Esophagus mucosa (tissue), 1 donor: ENCODE measurements at places on chromosomes 3 and 15.

GRCh38 chr15:34119291-34119690, 17.4 kb downstream of the PGBD4 start:
- no peak for ATAC-seq

DNA sequence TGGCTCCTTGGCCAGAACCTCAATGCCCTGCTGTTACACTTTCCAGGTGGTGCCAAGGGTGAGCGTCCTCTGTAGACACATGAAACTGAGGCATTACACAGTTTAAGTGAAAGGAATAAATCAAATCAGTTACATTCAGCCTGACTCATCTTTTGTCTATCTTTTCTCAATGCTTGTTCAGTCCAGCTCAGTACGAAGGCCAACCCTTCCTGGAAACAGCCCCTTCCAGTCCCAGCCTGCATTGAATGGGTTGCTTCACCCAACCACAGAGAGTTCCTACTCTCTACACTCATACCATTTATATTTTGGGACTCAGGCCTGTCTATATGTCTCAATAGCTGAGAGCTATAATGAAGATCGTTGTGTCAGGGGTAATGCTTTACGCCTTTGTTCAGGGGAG, 363.6 kb downstream of the RORA start:
- ATAC-seq: peak; percentile 98

DNA sequence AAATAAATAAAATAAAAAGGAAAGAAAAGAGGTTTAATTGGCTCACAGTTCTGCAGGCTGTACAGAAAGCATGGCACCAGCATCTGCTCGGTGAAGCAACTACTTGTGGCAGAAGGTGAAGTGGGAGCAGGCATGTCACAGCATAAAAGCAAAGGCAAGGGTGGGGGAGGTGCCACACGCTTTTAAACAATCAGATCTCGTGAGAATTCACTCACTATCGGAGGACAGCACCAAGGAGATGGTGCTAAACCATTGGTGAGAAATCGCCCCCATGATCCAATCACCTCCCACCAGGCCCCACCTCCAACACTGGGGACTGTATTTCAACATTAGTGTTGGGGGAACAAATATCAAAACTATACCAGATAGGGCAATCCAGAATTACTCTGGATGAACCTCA, 15.3 kb downstream of the SCG3 start:
- ATAC-seq: no peak

- no peak for ATAC-seq
Measured at GRCh38 chr3:124829178-124829818, 57.9 kb downstream of the ITGB5 start.

- peak; percentile 45 for ATAC-seq
Measured at GRCh38 chr3:15284121-15284889, 48.1 kb downstream of the SH3BP5 start.

DNA sequence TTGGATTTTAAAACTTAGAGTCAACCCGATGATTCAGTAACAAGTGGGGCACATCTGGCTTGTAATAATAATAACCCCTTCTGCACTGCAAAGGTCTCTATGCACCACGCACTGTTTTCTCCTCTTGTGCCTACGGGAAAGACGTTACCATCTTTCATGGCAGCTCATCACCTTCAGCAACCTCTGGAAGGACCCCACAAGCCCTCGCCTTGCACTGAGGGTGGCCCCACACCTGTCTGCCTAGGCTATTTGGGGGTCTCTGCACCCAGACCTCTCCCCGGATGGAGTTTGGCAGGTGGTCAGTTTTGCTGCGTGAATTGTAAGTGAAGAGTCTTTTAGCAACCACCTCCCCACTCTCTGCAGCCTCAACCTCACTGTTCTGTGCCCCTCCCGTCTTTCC, 138.6 kb upstream of the MEF2A start:
- ATAC-seq: no peak

DNA sequence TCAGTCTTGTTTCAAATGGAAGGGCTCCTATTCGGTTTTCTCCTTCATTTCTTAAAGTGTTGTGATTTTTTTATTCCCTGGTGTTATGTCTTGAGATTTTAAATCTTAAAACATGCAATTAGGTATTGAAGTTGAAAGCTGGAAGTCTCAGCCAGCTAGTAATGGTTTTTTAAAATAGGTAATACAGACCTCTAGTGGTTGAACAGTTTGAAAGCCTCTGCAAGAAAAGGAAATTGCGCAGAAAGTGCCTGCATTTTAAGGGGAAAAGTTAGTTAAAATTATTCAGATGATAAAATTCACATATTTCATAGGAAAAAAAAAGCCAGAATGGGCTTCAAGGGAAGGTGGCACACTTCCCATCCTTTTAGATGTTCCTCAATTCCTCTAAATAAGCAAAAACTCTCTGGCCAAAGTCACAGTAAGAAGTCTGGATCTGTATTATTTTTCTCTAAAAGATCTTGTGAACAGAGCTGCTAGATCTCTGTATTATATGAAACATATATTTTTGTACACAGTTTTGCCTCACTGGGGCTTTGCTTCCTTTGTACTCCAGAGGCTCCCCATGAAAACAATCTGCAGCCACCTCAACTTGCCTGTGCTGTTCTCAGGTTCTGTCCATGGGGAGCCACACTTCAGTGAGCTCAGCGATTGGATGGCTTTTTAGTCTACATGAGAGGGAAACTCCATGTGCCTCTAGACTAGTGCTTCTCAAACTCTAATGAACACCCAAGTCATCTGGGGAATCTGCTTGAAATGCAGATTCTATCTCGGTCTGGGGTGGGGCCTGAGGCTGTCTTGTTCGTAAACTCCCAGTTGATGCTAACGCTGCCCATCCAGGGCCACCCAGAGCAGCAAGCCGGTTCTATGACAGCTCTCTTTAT, 21.5 kb downstream of the AGTR1 start:
- no peak for ATAC-seq

GRCh38 chr3:98855806-98856400, 45.6 kb downstream of the DCBLD2 start:
- ATAC-seq: peak; percentile 72

DNA sequence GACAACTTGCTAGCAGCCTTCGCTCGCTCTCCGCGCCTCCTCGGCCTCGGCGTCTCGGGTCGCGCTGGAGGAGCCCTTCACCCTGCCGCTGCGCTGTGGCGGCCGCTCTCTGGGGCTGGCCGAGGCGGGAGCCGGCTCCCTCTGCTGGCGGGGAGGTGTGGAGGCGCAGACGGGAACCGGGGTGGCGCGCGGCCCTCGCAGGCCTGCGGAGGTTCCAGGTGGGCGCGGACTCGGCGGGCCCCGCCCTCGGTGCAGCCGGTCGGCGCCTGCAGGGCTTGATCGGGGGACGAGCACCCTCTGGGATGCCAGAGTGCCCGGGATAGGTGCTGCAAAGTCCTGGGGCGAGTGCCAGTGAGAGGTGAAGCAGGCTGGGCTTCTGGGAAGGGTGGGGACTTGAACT, 989.9 kb downstream of the ROBO2 start:
- ATAC-seq: no peak

GRCh38 chr3:129688271-129688895, 81.9 kb upstream of the PLXND1 start:
- no peak for ATAC-seq

- peak; percentile 58 for ATAC-seq
Measured at GRCh38 chr15:42077689-42078088, 16.7 kb downstream of the PLA2G4D start.

DNA sequence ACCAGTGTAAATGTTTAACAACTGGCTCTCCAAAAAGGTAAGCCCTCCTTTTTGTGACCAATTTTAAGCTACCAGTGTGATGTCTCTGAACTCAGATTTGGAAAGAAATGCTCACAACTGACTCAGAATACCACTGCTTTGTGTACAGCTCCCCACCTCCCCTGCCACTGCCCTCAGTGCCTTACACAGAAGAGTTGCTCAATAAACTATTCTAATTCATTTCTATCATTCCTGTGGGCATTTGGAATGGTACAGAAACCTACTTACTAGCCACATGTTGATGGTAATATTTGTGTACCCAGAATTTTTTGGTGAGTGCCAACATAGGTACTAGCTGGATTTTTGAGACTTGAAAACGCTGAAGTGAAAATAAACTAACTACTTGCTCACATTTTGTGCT, 16.0 kb downstream of the LRRN1 start:
- no peak for ATAC-seq

- no peak for ATAC-seq
Measured at GRCh38 chr3:128684986-128685726, 34.5 kb upstream of the RPN1 start.

GRCh38 chr3:179902061-179902460, 134.7 kb downstream of the PEX5L start:
- ATAC-seq: no peak

- ATAC-seq: peak; percentile 59
Measured at GRCh38 chr3:78497767-78498166, 1270.0 kb downstream of the ROBO1 start.

DNA sequence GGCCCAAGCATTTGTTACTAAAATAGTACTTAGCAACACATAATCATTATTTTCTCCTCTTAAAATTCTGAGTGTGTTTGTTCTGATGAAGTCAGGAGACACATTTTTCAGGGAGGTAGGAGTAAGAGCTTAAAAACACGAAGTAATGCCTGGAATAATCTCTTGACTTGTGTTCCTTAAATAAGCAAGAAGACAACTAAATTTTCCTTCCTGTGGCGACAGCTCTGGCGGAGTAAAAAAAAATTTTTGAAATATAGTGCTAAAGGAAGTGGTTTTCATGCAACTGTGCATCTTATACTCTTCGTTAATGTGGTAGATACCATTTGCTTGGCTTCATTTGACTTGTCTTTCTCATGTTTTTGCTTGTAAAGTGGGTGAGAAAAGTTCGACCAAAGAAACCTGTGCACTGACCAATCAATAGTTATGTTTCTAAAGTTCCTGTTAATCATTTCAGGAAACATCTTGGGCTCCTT, 11.1 kb upstream of the MBNL1 start:
- no peak for ATAC-seq

GRCh38 chr3:64152086-64152485, 73.2 kb downstream of the PRICKLE2 start:
- ATAC-seq: peak; percentile 74

DNA sequence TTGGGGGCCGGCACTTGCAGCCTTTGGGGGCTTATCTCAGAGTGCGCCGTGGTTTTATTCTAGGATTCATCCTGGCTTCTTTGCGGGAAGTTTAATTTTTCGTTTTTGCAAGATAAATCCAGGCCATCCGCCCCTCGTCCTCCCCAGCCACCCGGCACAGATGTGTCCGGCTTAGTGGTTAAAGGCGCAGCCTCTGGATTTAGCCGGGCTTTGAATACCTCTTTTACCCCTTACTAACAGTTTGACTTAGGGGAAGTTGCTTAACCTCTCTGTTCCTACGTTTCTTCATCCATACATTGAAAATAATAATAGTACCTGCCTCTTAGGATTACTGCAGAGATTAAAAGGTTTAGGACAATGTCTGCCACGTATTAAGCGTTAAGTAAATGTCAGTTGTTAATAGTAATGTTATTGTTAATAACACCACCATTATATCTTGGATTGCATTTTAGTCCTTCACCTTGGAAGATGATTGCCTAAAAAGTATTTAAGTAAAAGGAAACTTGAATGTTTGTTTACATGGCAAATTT, 714 bp downstream of the ECT2 start:
- ATAC-seq: no peak

GRCh38 chr3:59339818-59340217, 290.0 kb upstream of the CFAP20DC start:
- ATAC-seq: no peak

- no peak for ATAC-seq
Measured at GRCh38 chr3:170528726-170529125, 57.1 kb downstream of the SLC7A14 start.

GRCh38 chr15:99100245-99101173, 4.4 kb upstream of the SYNM start:
- peak; percentile 42 for ATAC-seq

DNA sequence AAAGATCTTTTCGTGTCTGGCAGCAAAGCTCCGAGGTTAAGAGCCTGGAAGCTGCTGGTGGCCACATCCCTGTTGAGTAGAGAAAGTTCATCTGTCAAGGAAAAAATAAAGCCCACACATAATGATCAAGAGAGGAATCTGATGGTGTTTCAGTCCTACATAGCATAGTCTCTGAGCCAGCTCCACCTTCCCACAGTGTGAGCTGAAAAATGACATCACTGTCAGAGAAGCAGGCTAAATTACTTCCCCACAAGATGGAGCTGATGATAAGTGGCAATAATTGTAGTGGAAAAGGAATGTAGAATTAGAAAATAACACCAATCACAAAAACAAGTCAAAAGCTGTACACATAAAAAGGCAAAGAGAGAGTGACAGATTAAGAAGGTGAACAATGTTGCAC, 84.5 kb downstream of the AQP9 start:
- no peak for ATAC-seq

DNA sequence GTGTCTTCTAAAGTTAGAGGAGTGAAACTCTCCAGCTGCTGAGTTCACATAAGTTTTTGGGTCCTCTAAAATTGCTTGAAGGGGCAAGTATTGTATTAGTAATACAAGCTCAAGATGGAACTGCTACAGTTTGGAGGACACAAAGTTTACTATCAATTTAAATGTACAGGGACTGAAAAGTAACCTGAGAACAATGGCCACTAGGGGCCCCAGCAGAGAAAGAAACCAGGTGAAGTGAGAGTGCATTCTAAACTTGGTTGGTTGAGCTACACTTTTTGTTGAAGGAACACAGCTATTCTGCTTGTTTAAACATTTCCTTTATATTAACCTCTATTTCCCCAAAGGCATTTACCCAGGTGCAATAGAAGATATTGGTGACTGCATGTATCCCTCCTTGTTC, 755.5 kb downstream of the GBE1 start:
- no peak for ATAC-seq

DNA sequence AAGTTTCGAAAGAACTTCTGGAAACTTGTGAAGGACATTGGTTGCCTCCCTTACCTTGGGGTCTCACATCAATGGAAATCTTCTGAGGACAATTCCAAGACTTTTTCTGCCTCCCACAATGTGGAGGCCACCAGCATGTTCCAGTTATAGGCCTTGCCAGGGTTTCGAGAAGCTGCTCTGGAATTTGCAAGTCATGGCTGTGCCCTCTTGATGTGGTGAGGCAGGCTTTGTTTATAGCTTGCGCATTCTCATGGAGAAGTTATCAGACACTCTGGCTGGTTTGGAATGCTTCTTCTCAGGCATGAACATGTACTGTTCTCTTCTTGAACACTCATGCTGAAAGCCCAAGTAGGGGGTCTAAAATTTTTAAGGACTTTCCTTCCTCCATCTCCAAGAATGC, 4.1 kb downstream of the CXCR6 start:
- ATAC-seq: no peak

GRCh38 chr15:68695061-68695595, 116.3 kb downstream of the CORO2B start:
- ATAC-seq: no peak

- no peak for ATAC-seq
Measured at GRCh38 chr3:167350245-167350862, 29.7 kb downstream of the ZBBX start.

- ATAC-seq: no peak
Measured at GRCh38 chr15:25738171-25738965, 124.8 kb downstream of the ATP10A start.

- no peak for ATAC-seq
Measured at GRCh38 chr3:124336067-124336656, 344.2 kb upstream of the ROPN1 start.

DNA sequence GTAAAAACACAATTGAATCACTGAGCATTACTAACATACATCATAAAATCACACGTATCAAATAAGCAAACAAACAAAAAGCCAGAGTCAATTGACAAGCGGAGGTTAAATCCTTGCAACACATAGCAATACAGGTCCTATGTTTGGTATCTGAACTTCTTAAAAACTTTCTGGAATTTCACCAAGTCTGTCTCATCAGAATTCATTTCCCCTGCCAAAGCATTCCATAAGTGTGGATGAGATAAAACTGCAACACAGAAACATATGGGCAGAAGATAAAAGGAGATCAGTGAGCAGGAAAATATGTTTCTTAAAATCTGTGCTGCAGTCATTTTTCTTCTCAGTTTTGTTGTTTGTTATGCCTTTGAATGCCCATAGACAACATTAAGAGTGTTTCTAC, 1155.5 kb downstream of the TBL1XR1 start:
- ATAC-seq: no peak
